HT1080 (cell line): ENCODE measurements at places on chromosomes 16 and 17.

DNA sequence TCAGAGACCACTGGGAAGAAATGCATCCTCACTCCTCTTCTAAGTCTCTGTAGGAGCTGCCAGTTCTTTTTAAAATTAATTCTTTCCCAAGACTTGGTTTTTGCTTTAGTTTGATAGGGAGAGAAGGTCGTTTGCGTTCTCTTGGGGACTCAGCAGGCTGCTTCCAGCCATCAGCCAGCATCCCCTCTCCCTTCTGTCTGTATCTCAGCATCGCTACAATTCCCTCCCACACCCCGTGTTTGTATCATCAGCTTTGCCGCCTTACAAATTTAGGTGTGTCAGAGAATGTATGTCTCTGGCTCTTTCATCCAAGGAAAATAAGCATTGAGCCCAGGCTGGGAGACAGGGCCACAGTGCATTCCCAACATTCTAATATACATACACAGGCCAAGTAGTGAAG, 5.4 kb downstream of the HOXB6 start:
- no peak for DNase-seq

GRCh38 chr16:66147291-66147690, 219.2 kb upstream of the CDH5 start:
- DNase-seq: no peak

DNA sequence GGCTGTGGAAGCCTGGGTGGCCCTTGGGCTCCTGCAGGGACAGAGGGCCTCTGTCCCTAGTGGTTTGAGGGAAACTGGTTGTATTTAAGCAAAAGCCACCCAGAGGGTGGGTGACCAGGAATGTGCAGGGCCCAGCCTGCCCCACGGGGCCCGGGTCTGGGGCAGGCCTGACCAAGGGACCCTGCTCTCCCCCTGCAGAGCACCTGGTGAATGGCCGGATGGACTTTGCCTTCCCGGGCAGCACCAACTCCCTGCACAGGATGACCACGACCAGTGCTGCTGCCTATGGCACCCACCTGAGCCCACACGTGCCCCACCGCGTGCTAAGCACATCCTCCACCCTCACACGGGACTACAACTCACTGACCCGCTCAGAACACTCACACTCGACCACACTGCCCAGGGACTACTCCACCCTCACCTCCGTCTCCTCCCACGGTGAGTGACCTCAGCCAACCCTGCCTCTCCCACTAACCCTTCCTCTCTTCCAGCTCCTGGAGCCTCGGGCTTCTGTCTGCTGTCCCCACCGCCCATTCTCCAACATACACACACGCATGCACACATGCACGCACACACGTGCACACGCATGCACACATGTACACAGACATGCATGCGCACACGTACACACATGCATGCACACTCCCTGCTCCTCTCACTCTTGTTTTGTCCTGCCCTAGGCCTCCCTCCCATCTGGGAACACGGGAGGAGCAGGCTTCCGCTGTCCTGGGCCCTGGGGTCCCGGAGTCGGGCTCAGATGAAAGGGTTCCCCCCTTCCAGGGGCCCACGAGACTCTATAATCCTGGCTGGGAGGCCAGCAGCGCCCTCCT, 10.4 kb downstream of the GALK1 start:
- no peak for DNase-seq

DNA sequence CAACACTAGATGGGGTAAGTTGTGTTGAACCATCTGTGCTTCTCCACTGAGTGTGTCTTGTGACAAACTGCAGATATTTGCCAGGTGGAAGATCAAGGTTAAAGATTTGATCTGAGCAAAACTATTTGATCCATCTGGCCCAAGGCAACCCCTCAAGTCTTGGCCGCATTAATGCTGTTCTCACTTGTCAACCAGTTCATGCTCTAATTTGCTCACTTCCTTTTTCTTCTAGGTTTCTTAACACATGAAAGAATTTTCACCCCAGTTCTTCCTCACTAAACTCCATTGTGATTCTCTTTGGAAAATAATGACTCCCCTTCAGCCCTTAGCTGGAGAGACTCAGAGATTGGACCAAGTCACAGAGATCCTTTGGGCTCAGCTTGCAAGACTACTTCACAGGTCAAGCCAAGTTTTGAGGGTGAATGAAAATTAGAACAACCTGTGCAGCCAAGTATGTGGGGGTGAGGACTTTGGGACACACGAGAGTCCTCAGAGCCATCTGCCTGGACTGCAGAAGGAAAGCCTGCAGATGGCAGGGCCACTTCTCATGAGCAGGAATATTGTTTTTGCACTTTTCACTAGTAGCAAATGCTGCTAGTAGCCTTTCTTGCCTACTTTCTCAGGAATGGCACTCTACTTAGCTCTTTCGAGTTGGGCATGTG, 166.5 kb downstream of the AXIN2 start:
- no peak for DNase-seq

- DNase-seq: no peak
These were observed 275.5 kb upstream of the IRX5 start for GRCh38 chr16:54655121-54655590.

- no peak for DNase-seq
These were observed 4.9 kb downstream of the FBXO39 start for GRCh38 chr17:6780886-6781285.

- DNase-seq: no peak
These were observed 900.8 kb upstream of the GOT2 start for GRCh38 chr16:59634951-59635350.

DNA sequence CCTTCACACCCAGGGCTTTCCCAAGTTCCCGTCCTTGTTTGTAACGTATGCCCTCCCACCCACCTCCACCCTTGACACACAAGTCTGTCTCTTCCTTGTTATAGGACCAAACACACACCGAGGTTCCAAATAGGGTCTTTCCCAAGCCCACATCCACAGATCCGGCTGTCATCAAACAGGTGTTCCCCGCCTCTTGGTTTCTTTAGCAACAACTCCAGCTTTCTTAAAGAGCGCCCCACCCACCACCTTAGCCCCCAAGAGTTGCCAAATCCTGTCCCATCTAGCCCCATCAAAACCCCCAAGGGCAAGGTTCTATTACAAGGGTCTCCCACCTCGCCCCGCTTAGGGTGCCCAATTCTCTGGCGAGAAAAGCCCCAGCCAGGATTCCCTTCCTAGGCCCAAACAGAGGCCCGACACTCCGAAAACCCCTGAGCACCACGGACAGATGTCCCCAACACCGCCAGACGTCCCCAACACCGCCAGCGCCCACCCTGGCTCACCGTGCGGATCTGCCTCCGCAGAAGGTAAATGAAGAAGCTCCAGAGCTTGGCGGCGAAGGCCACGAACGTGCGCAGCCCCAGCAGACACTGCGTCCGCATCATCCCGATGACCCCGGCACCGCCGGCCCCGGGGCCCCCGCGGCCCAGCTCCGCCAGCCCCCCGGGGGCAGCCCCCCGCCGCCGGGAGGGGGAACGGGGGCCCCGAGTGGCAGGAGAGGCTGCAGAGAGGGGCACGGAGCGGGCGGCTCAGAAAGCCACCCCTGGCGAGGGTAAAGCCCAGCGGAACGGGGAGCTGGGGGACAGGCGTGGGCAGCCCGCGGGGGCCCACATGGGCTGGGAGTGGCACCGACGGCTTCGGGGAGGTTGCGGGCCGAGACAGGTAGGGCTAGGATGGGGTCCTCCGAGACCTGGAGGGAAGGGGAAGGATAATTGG, 573 bp downstream of the CTDNEP1 start:
- no peak for DNase-seq

DNA sequence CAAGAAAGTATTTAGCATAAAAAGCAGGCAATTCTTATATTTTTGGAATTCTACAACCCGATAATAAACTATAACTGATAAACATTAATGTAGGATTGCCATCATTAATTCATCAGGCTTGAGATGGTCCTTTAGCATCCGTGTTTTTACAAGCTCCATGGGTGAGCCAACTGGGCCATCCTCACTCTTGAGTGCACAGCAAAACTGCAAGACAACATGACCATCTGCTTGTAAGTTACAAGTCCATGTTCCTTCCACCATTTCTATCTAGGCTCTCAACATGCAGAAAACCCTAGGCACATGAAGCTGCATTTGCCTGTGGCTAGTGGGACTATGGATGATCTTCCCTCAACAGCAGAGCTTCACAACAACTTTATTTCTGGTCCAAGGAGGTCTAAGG, 40.1 kb downstream of the ADAMTS18 start:
- DNase-seq: no peak

GRCh38 chr16:57133031-57133430, 40.6 kb downstream of the CPNE2 start:
- DNase-seq: no peak

DNA sequence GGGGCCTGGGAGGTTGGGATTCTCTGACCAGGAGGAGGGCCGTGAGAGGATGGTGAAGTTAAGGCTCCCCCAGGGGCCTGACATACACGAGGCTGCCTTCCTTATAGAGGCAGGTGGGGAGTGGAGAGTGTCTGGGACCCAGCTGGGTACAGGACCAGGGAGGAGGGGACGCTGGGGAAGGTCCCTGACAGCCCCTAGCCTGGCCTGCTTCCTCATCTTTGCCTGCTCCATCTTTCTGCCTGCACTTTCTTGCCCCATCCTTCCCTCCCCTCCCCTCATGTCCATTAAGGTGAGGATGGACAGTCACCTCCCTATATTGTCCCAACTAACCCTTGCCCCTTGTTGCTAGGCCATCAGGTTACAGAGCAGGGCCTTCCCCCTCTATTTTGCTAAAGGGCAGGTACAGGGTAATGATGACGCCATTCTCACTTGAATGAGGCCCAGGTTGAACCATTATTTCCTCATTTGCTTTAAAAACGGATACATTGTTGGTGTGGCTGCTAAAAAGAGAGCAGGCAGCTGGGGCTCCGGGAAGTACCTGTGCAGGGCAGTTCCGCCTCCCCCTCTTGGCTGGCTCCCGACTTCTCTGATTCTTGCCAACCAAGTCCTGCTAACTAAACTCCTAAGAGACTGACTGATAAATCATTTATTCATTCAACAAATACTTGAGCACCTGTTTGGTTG, 1.3 kb downstream of the C17orf99 start:
- DNase-seq: no peak
